ENCODE measurements at places on chromosomes 3 and 15.
A peak's percentile ranks its signal among the peaks of the same experiment; 100 is the strongest.

- DNase-seq: no peak
Measured at GRCh38 chr3:160566499-160566898, 1.1 kb upstream of the KPNA4 start.

GRCh38 chr3:95134693-95135413, 1072.0 kb downstream of the NSUN3 start:
- no peak for DNase-seq

DNA sequence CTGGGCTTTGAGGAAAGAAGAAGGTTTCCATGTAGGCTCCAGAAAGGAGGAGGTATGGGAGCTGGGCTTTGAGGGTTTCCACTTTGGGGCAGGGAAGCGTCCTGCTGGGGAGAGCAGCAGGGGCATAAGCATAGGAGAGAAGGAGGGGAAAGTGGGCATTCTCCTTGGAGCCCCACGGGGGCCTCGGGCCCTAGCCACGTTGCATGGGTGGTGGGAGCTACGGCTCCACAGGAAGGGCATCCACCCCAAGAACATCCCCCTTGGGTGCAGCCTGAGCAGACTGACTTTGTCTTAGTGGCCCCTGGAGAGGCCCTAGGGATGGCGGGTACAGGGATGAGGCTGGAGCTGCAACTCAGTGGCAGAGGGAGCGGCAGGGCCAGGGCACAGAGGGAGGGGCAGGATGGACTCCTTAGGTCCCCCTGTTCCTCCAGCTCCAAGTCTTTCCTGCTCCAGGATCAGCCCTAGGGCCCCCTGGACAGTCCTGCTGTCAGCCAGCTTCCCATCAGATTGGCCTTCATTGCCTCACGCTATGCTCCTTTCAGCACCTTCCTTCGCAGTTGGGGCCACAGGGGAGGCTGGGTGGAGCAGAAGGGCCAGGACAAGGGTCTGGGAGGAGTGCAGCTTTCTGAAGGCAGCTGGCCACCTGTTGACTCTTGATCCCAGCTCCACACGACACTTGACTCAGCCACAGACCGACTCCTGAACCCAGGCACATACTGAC, 22.9 kb downstream of the PRR20G start:
- no peak for DNase-seq

- no peak for DNase-seq
Measured at GRCh38 chr3:193730511-193730910, 137.5 kb downstream of the OPA1 start.

GRCh38 chr3:33363113-33363800, 76.9 kb downstream of the UBP1 start:
- no peak for DNase-seq

DNA sequence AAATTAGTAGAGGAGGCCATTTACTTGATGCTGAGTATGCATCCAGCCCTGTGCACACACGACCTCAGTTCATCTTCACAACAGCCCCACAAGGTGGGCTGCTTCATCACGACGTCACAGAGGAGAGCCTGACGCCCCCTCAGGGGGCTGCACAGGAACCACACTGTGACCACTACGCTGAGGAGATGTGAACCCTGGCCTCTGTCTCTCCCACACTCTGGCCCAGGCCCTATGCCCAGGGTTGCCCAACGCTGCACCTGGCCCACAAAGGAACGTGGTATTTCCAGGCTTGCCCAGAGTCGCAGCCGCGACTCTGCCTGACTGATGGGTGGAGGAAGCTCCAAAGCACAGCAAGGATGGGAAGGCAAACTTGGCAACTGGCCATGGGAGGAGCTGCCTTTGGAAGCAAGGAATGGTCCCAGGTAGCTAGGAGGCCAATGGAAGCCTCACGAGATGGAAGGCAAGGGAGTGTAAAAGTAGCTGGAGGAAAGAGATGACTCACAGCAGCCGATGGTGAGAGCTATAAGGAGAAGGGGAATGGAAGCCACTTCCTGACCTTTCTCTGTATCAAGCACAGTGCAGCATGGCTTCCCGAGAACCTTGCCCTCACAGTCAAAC, 226.0 kb downstream of the KLF13 start:
- DNase-seq: no peak

DNA sequence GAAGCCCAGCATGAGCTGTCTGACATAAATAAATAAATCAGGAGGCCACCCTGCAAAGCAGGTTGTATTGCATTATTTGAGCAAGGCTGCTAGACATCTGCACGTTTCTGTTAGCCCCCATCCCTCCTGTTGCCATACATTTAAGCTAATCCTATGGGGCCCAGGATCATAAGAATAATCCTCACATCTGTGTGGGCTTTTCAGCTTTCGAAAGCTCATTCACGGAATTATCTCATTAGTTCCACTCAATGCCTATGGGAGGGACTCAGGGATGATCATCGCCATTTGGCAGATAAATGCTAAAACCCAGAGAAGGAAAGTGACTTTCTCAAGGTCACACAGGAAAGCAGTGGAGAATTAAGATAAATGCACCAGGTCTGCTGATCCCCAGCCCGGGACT, 123.4 kb downstream of the TLE3 start:
- DNase-seq: no peak

- no peak for DNase-seq
Measured at GRCh38 chr15:60912984-60913697, 316.0 kb downstream of the RORA start.

GRCh38 chr15:58900631-58901030, 32.8 kb downstream of the SLTM start:
- no peak for DNase-seq

GRCh38 chr3:71662056-71662455, 63.1 kb downstream of the EIF4E3 start:
- no peak for DNase-seq

DNA sequence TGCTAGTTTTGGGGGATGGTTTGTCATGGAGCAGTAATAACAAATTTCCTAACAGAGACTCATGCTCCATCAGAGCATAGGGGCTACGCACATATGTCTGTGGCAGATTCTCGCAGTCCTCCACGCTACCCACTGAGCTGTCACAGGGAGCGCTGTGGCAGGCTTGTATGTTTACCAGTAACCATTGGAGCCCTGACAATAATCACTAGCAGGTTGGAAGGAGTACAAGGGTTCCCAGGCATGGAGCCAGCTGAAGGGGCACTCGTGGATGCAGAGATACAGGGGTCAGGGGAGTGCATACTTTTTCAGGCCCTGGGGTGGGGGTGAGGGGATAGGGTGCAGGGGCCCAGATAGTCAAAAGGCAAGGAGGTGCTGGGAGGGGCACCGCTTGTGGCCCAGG, 7.9 kb upstream of the GP9 start:
- no peak for DNase-seq

DNA sequence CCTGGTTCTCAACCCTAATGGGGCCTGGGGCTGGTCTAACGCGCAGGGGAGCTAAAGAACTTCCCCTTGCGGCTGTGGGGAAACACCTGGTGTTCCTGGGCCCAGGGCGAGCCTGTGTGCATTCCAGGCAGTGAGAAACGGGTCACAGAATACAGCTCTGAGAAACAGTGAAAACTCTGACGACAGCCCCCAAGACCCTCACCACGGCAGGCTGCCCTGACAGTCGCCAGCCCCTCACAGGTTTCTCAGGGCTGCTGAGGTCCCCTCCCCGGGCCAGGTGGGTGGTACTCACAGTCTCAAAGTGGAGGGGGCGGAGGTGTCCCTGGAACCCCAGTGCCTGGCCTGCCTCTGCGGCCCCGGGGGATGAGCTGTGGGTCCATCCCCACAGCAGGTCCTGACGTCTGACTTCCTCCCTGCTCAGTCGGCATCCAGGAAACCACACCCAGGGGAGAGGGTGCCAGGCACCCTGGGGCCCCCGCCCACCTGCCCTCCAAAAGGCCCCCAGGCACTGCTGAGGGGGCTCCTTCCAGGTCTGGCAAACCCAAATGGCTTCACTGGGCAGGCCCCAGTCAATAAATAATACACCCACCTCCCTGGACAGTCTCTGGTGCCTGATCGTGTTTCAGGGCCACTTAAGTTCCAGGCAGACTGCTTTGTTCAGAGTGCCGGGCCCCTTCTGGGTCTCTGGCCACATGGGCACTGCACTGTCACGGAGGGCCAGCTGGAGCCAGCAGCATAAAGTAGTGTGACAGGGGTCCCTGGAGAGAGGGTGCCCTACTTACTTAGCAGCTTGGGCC, 57.7 kb downstream of the IQSEC1 start:
- no peak for DNase-seq

DNA sequence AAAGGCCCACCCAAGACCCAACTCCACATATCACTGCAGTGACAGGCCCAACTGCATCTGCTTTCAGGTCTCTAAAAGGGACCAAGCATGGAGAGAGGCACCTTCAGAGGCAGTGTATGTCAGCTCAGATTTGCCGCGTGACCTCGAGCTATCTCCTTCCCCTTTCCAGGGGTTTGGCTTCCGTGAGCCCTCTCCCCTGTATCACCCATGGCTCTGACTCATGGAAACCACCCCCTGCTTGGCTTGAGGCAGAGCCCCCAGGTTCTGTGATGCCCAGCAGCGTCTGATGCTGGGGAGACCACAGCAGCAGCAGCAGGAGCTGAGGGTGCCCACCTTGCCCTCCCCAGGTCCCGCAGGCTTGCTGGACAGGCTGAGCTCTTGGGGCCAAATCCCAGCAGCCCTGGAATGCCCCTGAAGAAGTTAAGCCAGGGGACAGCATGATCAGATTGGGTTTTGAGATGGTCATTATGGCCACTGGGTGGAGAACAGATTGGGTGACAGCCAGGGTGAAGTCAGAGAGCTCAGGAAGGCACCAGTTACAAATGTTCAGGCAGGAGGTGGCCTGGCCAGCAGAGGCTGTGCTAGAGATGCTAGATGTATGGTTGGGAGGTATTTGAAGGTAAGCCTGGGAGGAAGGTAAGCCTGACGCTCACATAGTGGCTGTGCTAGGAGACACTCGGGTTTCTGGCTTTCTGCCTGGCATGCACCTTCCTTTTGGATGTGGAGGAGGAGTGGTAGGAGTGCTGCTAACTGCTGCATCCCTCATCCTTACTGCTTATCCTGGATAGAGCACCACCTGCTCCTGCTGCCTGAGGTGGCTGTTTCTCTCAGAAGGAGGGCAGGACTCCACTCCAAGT, 42.9 kb downstream of the FGD5 start:
- no peak for DNase-seq

- no peak for DNase-seq
Measured at GRCh38 chr3:135142530-135142929, 347.5 kb downstream of the EPHB1 start.

DNA sequence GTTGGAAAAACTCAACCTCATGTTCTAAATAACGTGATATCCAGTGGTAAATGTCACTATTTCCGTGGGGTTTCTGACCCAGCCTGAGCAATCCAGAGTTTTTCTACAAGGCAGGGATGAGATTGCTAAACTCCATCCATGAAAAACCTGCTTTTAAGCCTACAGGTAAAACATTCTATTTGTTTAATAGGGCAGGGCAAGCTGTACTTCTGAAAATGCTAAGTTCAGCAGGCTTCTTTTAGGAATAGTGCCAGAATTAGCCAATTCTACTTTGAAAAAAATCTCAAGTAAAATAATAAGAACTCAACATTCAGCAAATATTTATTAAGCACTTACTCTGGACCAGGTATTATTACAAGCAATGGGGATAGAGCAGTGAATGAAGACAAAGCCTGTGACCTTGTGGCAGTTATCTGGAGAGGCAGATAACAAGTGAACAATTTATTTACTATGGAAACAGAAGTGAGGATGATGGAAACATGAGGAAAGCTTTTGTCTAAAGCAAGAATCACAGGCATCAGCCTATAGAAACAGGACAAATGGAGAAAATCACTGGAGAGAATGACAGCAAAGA, 13.3 kb downstream of the RPSA start:
- DNase-seq: no peak

- no peak for DNase-seq
Measured at GRCh38 chr3:73326396-73326795, 264.9 kb downstream of the EBLN2 start.

- no peak for DNase-seq
Measured at GRCh38 chr15:100723315-100723801, 121.0 kb downstream of the ASB7 start.

- DNase-seq: no peak
Measured at GRCh38 chr3:11548721-11549131, 95.0 kb downstream of the VGLL4 start.

DNA sequence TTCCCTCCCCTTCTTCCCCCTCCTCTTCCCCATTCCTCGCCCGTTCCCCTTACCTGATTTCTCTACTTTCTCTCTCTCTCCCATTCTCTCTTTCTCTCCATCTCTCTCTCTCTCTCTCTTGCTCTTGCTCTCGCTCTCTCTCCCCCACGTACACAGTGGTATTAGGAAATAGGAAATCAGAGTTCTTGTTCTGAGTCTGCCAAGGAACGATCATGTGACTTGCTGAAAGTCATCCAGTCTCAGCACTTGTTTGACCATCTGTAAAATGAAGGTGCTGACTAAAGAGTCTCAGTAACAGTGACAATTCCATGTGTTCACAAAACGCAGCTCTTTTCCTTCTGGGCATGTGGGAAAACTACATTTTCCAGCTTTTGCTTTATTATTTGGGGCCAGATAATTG, 445.0 kb upstream of the TGFBR2 start:
- peak; percentile 3 for DNase-seq

DNA sequence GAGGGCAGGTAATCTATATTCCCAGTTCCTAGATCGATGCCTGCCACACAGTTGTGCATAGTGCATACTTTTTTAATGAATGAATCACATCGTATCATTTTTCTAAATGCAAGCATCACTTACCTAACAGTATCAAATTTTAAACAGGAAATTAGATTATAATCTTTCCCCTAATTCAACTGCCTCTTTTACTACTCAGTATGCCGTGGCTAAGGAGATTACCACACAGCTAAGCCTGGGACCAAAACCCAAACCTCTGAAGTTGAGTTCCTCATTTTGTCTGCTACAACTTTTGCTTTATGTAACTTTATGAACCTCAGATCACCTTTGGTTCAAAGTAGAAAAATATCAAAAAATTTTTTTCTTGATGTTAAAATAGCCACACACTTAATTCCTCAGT, 53.2 kb upstream of the FNDC3B start:
- no peak for DNase-seq

GRCh38 chr3:130480736-130481135, 36.2 kb upstream of the COL6A6 start:
- peak; percentile 63 for DNase-seq

- no peak for DNase-seq
Measured at GRCh38 chr15:87487484-87487883, 769.1 kb downstream of the NTRK3 start.

DNA sequence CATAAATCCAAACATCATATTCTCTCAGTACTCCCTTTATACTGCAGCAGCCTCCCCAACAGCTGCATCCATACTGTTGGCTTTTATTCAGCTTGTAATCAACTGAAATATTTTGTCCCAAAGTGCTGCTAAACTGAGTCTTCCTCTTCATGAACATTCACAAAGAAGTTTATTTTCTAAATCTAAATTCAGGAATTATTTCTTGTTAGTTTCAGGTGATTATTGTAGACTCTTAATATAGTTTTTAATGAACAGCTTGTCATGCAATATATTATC, 269.3 kb upstream of the UBE2E2 start:
- no peak for DNase-seq

GRCh38 chr3:141845407-141846049, 30.9 kb upstream of the ATP1B3 start:
- no peak for DNase-seq

- DNase-seq: no peak
Measured at GRCh38 chr3:171948674-171949073, 90.7 kb upstream of the FNDC3B start.

GRCh38 chr3:122941228-122942206, 86.0 kb downstream of the SEMA5B start:
- DNase-seq: no peak

Data from AG09319 (cell line).